ENCODE measurements at places on chromosomes 7 and 10.
A peak's percentile ranks its signal among the peaks of the same experiment; 100 is the strongest.

- no peak for DNase-seq
Observed at GRCh38 chr10:70405037-70405824, 1.3 kb downstream of the EIF4EBP2 start.

DNA sequence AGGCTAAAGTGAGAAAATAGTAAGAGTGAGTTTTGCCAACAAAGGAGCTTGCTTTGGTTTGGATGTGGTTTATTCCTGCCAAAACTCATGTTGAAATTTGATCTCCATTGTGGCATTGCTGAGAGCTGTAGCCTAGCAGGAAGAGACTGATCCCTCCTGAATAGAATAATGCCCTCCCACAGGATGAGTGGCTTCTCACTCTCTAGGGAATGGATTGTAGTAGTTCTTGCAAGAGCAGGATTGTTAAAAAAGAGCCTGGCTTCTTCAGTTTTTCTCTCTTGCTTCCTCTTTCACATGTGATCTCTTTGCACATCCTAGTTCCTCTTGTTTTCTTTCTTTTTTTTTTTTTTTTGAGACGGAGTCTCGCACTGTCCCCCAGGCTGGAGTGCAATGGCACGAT, 34.4 kb downstream of the ASAH2 start:
- DNase-seq = no peak

- DNase-seq = no peak
Observed at GRCh38 chr10:132276179-132276675, 31.5 kb downstream of the STK32C start.

DNA sequence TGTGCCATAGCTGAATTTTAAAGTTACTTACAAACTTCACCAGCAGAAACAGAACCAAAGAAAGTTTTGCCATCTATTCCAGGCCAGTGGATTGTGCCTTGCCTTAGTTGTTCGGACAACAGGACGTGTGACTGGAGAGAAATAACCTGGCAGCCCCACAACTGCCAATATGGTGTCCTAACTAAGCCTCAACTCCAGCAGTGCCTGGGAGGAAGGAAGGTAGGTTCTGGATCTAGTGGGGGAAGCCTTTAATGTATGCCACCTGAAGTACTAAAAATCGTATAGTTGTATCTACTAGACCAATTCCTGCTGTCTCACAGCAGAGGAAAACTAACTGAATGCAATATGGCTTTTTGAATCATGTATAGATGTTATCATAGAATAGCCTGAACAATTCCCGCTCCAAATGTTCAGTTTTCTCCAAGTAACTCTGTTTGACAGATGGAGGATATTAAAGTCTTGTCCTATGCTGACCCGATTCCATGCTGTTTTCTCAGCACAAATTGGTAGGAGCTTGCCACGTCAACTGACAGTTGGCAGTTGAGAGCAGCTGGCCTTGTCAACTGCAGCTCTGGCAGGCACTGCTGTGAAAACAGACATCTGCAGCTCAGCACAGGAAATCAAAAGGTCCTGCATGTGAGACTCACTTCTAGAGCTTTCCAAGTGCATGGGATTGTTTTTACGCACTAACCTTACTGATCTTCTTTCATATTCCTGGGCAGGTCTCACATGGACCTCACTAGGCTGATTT, 84.5 kb upstream of the WNT16 start:
- DNase-seq = no peak

- no peak for DNase-seq
Observed at GRCh38 chr7:68770649-68771048, 827.6 kb upstream of the AUTS2 start.

GRCh38 chr7:117830422-117830954, 42.8 kb downstream of the CTTNBP2 start:
- no peak for DNase-seq

DNA sequence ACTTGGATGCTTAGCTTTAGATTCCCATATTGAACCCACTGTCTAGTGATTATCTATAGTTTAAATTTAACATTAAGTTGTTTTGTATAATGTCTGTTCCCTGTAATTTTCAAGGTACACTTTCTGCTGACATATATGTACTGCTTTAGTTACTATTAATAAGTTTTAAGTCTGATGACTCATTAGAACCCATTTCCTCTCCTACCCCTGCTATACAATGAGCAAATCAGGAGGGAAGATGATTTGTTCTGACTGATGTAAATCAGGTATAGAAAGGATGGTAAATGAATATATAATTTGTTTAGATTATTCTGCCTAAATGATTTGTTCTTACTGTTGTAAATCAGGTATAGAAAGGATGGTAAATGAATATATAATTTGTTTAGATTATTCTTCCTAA, 691.8 kb downstream of the NXPH1 start:
- DNase-seq = no peak

DNA sequence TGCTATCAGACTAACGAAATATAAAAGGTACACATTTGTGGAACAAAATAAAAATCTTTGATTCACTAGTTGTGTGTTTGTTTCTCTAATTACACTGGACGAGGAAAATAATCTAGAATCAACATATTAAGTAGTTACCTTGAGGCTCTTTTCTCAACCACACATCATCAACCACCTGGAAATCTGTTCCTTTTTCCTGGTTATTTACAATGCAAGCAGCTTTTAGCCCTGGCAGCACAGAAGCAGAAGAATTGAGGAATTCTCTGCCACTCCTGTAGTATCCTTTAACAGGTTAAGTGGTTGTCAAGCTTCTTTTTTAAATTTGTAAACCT, 23.7 kb downstream of the NUP42 start:
- no peak for DNase-seq

GRCh38 chr7:5343884-5344283, 61.1 kb downstream of the SLC29A4 start:
- no peak for DNase-seq

DNA sequence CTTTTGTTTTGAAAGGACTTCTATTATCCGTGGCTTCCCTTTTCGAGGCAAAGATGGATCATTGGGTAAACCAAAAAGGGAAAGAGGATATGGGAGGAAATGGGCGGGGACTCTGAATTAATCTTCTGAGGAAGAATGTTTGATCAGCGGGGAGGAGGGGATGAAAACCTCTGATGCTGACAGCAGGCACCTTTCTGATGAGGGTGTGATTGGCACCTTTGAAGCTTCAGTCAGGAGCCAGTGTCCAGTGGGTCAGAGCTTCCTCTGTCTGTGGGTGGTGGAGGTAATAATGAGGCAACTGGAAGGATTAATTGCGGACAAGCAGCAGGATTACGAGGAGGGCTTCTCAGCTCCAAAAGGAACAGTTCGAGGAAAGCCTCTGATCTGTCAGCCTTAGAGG, 877.6 kb downstream of the LRMDA start:
- no peak for DNase-seq

DNA sequence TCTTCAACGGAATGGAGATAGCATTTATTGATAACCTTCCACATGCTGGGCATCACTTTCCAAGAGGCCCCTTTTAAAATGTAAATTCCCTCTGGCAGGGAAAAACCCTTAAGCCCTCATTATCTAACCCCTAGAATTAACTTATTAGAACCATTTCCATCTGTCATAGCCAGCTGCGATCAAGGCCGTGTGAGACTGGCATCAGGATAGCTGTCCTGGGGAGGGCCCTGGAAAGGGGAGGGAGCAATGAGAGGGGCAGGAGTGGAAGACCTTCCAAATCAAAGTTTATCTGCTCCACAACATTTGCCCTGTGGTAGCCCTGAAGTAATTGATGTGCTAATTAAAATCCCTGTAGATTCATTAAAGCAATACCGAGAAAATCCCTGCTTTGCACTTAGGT, 45.0 kb upstream of the JAZF1 start:
- DNase-seq = no peak

- DNase-seq = no peak
Observed at GRCh38 chr10:119620241-119621077, 23.7 kb upstream of the TIAL1 start.

DNA sequence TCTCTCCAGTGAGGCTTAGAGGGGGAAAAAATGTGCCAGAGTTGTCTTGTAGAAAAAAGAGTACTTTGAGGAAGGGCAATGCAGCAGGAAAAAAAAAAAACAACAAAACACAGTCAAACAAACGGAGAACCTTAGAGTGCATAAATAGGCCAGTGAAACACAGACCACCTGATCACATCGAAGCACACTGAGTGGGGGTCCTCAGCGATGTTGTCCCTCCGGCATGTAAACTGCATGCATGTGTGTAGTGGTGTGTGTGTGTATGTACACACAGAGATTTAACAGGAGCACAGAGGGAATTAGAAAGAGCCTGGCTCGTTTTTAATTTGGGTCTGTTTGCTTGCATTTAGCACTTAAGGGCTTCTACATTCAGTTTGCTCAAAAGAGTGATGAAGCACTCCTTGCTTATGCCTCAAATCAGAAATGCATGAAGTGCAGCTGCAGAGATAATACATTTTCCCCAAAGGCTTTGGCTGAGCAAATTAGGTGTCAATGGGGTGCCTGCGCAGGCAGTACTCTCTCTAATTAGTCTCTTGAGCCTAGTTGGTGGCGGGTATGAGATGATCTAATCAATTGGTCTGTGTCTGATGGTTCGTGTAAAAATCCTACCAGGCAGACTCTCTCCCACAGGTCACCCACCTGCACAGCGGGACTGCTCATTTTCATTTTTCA, 62.7 kb upstream of the FZD1 start:
- no peak for DNase-seq

GRCh38 chr10:78069151-78069550, 35.5 kb downstream of the RPS24 start:
- no peak for DNase-seq

- DNase-seq = peak; percentile 81
Observed at GRCh38 chr10:3239066-3239919, 66.7 kb upstream of the PITRM1 start.

GRCh38 chr7:73828107-73828803, 2.5 kb upstream of the CLDN4 start:
- DNase-seq = no peak

GRCh38 chr10:106506526-106507283, 657.8 kb downstream of the SORCS1 start:
- no peak for DNase-seq

DNA sequence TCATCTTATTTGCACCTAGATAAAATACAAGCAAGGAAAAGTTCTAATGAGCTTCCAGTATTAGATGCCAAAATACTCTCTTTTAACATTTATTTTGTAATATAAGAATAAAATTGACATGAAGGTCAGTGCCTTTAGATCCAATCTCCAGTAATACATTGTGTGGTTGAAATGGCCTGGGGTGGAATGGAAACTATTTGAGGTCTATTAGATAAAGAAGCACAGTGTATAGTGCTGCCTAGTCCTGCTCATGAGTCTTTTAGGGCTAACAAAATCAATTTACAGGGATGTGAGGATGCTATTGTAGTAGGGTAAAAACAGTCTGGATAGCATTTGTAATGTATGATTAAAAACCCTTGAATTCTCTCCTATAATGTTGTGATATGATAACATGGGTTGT, 84.5 kb upstream of the ETV1 start:
- no peak for DNase-seq

- no peak for DNase-seq
Observed at GRCh38 chr7:115004121-115004520, 82.2 kb downstream of the MDFIC start.

DNA sequence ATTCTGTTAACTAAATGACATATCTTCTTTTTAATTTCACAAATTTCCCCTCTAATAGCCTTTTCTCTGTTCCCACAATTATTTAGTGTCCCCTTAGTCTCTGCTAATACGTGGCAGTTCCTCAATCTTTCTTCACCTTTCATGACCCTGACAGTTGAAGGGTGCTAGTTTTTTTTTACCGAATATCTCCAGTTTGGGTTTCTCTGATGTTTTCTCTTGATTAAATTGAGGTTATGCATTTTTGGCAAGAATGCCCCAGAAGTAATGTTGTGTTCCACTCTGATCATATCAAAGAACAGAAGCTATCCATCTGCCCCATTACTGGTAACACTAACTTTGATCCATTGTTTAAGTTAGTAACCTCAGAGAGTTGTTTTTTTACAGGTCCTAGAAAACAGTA, 133.6 kb upstream of the ASAH2 start:
- DNase-seq = no peak

Data from T-cell (primary cell).